Muscle of back (tissue), 13 donors: ENCODE measurements at places on chromosomes 1 and 21. TPM values are rescaled to one million over a fixed set of nuclear protein-coding genes. Genes with fewer than 3 reads are reported as not detected.

DNA sequence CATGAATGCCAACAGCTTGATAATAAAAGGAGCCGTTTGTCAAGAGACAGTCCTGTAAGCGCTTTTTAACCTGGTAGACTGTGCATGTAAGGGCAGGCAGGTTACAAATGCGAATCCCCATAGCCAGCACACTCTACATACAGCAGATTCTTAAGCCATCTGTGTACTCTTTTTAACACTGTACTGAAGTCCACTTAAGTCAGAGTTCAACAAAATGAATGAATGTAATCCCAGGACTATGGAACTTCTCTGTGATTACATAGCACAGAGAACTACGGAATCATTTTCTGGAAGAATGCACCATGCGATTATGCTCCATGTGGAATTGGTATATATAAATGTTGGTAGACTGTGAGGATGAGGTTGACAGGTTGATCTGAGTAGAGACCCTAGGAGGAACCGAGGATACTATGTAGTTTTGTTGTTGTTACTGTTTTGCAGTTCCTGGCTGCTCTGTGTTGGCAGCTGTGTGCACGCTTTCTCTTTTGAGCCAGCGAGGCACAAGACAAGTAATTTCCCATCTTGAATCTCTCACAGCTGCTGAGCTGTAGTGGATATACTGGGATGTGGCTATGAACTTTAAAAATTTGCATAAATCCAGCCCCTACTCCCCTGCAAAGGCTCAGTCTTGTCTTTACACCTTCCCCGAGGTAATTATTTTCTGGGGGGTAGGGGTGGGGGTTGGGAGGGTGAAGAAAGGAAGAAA lies 21.9 kb downstream of the LRRC8D start:
- DNase-seq, result peak; percentile 47

DNA sequence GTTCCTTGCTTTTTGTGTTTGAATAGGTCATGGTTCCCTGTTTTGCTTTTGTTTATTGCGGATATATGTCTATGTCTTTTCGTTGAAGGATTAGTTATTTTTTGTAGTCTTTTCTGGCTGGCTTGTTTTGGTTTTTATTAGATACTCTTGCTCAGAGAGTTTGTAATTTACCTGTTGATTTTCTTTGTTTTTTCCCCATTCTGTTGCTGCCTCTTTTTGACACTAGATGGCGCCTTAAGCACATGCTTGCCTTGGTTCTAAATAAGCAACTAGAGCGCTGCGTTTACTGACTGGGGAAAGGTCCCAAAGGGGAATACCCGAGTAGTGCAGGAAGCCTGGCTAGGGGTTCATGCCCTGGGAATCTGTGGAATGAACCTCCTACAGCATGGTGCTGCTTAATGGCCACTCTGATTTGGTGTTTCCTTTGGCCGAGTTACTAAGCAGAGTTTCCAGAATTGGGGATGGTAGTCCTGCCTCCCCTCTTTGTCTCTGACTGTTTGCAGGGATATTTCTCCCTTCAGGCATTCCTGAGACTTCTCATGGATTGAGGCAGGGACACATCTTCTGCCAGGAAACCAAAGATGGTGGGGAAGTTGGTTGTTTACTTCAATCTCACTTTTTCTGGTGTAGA lies 143.2 kb downstream of the PTPRU start:
- no peak for DNase-seq

- peak; percentile 94 for DNase-seq
Observed at GRCh38 chr1:240190881-240191401, 99.3 kb downstream of the FMN2 start.

DNA sequence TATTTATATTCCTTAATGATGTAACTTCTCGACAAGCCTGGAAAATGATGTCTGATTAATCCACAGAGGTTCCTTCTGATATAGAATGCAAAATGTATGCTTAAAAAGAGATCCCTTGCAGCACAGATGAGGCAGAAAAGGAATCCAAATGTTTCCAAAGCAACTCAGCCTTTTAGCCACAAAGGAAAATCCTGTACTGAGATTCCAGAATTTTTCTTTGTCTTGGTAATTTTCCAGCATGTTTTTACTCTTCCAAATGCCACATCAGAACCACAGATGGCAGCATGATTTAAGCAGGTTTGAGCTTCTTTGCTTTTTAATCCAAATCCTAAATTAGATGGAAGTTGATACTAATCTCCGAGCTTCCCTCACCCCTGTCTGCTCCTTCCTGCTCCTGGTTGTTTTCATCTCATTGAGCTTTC lies 176.4 kb upstream of the PALMD start:
- no peak for DNase-seq

DNA sequence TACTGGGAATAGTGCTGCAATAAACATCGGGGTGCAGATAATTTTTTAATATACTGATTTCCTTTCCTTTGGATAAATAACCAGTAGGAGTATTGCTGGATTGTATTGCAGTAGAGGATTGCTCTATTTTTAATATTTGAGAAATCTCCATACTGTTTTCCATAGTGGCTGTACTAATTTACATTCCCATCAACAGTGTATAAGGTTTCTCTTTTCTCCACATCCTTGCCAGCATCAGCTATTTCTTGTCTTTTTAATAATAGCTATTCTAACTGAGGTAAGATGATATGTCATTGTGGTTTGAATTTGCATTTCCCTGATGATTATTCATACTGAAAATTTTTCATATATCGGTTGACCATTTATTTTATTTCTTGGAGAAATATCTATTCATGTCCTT lies 31.1 kb downstream of the GJA5 start:
- DNase-seq, result no peak

- DNase-seq, result no peak
Observed at GRCh38 chr1:22291494-22291893, 148.6 kb upstream of the WNT4 start.

Gene S100A7A
- not detected for polyA plus RNA-seq
